Natural killer cell (primary cell): ENCODE measurements at places on chromosomes 2 and 18.

DNA sequence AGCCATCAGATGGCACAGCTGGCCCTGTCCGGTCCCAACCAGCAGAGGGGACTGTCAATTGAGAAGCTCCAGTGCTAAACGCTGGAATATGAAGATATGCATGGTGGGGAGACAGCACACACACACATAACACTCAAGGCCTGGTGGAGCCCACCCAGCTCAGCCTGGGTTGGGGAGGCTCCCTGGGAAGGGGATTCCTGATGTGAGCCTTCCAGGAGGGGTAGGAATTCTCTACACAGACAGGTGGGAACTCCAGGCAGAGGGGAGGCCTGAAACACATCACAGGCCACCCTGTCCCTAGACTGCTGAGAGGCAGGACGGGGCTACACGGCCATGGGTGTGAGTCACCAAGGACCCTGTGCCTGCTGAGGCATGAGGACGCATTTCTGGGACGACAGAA is 49.4 kb upstream of the SH3RF3 start:
- DNase-seq: no peak

DNA sequence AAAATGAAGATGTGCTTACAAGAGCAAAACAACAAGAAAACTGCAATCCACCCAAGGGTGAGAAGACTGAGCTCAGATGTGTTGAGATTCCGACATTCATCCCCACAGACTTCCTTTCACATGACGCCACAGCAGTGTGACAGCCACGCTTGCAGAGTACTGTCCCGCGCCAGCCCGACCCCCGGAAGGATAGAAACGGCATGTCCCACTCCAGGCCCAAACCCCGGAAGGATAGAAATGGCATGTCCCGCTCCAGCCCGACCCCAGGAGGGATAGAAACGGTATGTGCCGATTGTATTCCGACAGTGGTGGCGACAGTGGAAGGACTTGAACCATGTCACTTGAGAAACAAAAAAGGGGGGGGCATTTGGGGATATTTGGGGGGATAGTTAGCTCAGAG is 119.1 kb upstream of the PXDN start:
- no peak for DNase-seq

DNA sequence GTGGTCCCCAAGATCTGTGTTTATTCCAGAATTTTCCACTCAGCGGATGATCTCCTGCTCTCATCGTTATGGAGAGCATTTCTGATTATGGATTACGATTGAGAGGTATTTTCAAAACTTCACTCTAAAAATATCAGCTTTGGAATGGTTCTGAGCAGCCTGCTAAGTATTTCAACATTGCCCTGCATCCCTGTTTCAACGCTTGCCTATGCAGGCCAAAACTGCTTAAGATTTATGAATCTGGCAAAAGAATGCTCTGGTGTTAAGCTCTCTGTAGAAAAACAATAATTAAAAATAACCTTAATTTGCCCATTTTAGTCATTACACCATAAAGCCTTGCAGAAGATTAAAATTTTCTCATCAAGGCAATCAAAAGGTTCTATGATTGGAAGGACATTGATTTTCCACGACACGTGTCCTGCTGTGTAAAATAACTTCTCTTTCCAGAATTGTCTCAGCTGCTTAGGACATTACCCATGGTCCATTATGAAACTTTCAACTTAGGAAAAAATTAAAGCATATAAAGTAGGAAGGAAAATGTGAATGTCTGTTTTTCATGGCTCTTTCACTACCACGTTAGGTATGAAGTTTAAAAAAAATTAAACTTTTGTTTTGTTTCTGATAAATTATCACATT is 229.9 kb downstream of the ACKR3 start:
- no peak for DNase-seq

DNA sequence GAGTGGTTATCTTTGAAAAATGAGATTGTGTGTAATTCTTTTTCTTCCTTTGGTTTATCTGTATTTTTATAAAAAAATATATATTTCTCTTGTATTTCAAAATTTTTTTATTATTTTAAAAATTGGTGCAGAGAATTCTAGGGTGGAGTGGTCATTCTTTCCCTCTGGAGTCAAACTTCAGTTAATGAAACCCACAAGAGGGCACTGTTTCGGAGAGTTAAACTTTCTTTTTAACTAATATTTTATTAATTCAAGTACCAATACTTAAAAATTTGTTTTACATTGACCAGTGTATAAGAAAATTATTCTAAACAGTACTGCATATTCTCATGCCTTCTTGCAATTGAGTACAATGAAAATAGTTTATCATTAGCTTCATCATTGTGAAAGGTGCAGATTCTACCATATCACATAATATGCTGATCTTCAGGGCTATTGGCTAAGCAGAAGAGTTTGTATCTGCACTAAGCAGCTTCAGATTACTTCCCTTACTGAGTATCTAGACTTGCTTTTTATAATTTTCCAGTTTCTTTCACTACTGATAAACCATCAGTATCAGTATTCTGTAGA is 50.1 kb downstream of the HS1BP3 start:
- DNase-seq: no peak

GRCh38 chr2:59662127-59662861 is 891.2 kb downstream of the BCL11A start:
- DNase-seq: no peak

GRCh38 chr2:159226059-159226461 is 60.4 kb downstream of the WDSUB1 start:
- peak; percentile 58 for DNase-seq

GRCh38 chr2:150303281-150303680 is 184.2 kb downstream of the RND3 start:
- no peak for DNase-seq

DNA sequence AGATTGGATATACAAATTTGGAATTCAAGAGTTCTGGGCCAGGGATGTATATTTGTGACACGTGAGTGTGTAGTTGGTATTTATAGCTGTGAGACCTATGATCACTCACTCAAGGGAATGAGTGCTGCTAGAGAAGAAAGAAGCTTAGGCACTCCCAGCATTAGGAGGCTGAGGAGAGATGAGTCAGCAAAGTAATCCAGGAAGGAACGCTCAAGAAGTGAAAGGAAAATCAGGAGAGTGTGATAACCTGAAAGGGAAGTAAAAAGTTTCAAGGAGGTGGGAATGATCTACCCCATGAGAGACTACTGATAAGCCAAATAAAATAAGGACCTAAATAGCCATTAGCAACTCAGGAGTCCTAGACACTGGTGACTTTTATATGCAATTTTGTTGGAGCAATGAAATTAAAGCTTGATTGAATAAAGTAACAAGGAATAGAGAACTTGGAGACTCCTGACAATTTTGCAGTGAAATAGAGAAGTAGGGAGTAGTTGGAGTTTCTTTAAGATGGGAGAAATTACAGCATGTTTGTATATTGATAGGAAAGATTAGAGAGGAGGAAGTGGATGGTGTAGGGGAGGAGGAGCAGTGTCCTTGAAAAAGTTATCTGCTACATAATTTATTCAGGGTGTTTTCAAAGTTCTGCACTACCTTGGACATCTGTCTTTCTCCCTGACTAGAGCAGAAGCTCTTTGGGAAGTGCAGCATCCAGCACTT is 89.9 kb downstream of the UBE2E3 start:
- DNase-seq: no peak

- DNase-seq: no peak
Observed at GRCh38 chr2:155379494-155379893, 681.0 kb downstream of the KCNJ3 start.

- no peak for DNase-seq
Observed at GRCh38 chr18:9233771-9234440, 97.3 kb downstream of the ANKRD12 start.

- no peak for DNase-seq
Observed at GRCh38 chr2:1556286-1556685, 143.0 kb downstream of the TPO start.

GRCh38 chr2:7111626-7112025 is 194.4 kb downstream of the RNF144A start:
- peak; percentile 9 for DNase-seq

DNA sequence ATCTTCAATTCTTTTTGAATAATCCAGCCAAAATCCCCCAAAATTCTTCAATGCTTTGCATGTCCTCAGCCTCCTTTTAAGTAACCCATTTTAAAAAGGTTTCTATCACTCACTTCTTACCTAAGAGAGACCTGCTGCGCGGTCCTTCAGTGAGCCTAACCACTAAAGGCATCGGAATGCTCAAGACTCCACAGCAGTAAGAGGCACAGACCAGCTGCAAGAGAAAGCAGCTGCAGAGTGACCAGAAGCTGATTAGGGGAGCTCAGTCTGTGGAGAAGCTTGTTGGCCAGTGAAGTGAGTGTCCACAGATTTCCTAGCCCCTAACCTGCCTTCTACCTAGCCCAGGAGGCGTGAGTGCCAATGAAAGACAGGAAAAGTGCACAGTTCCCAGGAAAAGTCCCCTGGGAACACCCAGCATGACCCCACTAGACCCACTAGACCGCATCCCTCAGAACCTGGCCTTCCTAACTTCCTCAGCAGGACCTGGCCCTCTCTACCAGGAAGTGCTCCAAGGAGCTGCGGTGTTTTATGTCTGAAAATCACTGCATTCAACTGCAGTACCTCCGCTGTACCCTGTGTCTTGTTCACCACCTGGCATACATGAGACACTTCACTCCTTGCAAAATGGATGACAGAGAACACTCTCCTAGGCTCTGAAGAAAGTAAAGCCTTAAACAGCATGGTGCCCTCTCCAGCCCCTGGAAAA is 10.1 kb downstream of the MBOAT2 start:
- no peak for DNase-seq

DNA sequence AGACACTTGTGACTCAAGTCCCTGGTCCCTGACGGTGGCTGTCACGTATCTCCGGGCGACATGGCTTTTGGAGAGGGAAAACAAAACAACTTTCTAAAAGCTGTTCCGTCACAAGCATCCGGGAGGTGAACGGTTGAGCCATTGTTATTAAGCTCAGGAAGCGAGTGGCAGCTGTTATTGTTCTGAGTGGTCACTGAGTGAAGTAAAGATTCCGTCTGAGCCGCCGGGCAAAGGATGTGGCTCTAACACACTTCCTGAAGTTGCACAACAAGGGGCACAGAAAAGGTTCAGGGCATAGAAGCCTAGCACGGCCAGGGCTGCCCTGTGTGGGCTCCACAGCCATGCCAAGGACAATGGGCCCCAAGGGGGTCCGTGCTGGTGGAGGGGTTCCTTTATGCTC is 24.3 kb downstream of the INPP5D start:
- peak; percentile 64 for DNase-seq

DNA sequence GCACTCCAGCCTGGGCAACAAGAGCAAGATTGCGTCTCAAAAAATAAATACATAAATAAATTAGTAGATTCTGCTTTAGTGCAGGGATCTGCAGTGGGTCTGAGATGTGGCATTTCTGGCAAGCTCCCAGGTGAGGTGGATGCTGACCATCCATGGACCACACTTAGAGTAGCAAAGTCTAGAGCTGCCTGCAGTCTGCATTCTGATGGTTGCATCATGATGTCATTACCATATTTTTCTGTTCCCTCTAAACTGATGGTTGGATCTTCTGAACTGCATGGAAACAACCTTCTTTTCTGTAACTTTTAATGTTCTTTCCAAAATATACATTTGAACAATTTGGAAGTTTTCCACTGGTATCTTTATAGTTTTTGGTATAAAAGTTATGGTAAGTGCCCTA is 42.9 kb downstream of the MYL12B start:
- DNase-seq: no peak
